Ovary (tissue), 10 donors: ENCODE measurements at places on chromosomes 16 and 17.

DNA sequence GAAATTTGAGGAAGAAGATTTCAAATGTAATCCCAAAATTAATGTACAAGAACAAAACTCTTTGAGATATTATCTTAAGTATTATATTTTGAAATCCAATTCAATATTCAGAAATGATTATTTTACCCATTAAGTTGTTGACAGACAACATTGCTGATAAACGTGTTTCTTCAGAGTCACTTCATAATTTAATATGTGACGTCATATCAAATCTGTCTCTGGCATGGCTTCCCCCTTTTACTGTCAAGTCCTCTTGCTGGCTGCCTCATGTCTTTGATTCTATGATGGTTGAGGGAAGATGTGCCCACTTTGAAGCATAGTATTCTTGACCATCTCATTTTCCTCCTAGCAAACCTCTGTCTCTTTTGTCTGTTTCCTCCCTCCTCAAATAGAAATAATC, 1257.1 kb upstream of the GOT2 start:
- DNase-seq: no peak

DNA sequence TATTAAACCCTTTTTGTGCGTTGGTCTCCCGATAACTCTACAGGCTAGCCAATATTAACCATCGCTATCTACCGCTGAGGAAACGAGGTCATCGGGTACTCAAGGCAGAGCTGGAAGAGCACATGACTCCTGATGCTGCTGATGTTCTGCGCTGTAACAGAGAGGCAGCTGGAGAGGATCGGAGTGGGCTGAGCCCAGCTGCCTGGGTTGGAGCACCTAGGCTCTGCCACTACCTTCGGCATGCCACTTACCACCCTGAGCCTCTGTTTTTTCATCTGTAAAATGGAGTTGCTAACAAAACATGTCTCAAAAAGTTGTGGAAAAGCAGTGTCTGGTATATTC, 432 bp upstream of the SLC46A1 start:
- DNase-seq: no peak

DNA sequence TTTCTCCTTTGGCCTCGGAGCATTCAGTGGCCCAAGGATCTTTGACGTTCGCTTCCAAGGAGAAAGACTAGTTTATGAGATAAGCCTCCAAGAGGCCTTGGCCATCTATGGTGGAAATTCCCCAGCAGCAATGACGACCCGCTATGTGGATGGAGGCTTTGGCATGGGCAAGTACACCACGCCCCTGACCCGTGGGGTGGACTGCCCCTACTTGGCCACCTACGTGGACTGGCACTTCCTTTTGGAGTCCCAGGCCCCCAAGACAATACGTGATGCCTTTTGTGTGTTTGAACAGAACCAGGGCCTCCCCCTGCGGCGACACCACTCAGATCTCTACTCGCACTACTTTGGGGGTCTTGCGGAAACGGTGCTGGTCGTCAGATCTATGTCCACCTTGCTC, 1.4 kb downstream of the AOC3 start:
- DNase-seq: no peak

- no peak for DNase-seq
Observed at GRCh38 chr16:11913425-11914079, 2.2 kb downstream of the GSPT1 start.

GRCh38 chr16:84919269-84919668, 92.1 kb downstream of the ZDHHC7 start:
- DNase-seq: no peak
